ENCODE measurements at places on chromosomes 13 and 19.

DNA sequence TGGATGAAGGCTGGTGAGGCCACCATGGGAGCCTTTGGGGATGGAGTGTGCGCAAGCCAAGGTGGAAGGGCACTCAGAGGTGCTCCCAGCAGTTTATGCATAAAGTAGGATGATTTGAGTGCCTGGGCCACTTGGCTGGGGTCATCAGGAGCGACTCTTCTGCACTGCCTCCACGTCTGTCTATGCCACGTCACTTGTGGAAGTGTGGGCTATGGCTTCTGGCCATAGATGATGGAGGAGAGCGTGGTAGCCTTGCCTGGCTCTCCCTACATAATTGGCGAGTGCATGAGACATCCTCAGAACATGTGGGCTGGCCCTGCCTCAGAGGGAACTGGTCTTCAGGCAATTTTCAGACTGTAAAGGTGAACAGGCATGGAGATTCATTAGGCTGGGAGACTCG lies 182.9 kb downstream of the TEX29 start:
- no peak for DNase-seq

DNA sequence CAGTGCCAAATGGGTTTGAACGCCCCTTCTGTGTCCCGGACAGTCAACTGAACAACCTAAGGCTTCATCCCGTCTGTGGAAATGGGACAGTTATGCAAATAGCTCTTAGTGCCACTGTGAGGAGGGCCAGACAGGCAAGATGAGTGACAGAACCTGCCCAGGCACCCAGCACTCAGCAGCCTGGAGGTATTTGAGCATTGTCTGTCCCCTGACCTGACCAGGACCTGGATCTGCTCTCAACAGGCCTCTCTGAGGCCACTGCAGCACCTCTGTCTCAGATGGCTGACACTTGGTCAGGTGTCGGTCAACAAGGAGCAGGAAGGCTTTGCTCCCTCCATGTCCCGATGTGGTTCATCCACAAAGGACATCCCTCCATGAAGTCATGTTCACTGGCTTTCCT lies 67.9 kb downstream of the CCDC70 start:
- no peak for DNase-seq

- DNase-seq: peak; percentile 33
Observed at GRCh38 chr19:29259153-29259552, 46.2 kb upstream of the UQCRFS1 start.

GRCh38 chr13:63910511-63910910 lies 2494.9 kb upstream of the PCDH20 start:
- DNase-seq: peak; percentile 4

GRCh38 chr13:73090116-73090822 lies 31.5 kb downstream of the KLF5 start:
- DNase-seq: no peak

DNA sequence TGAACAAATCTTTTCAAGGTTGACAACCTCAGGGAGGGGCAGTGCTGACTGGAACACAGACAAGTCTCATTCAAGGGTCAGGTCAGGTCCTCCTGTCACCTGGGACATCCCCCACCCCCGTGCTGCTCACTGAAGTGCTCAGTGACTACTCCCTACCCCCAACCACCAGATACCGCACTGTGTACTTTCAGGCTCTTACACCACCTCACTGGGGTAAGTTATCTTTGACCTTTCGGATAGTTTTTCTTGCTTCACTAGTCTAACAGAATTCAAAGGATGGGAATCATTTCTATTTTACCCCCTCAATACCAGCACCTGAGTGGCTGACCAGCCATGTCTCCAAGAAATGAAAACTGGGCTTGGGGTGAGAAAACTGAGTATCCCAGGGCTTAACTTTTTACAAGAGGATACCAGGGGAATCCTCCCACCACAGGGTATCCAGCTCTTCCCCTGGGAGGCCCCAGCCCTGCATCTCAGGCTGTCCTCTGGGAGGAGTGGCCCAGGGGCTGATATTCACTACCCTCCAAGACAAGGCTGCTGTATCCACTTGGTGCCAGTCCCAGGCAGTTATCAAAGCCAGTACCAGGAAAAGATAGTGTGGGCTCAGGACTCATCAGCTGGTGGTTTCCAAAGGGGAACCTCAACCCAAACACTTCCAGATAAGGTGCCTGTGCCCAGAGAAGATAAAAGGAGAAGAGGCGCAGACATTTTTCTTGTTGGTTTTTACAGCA lies 2.1 kb downstream of the ZNF563 start:
- no peak for DNase-seq

GRCh38 chr19:2154587-2155075 lies 3.3 kb upstream of the AP3D1 start:
- peak; percentile 99 for DNase-seq

DNA sequence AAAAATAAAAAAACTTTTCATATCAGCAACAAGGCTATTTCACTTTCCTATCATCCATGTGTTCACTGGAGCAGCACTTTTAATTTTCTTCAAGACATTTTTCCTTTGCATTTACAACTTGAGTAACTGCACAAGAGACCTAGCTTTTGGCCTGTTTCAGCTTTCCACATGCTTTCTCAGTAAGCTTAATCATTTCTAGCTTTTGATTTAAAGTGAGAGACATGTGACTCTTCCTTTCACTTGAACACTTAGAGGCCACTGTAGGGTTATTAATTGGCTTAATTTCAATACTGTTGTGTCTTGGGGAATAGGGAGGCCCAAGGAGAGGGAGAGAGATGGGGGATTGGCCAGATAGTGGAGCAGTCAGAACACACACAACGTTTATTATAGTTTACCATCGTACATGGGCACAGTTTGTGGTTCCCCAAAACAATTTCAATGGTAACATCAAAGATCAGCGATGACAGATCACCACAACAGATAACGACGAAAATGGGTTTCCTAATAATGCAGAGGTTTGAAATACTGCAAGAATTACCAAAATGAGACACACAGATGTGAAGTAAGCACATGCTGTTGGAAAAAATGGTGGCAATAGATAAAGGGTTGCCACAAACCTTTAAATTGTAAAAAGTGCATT lies 117.6 kb downstream of the GGACT start:
- no peak for DNase-seq

DNA sequence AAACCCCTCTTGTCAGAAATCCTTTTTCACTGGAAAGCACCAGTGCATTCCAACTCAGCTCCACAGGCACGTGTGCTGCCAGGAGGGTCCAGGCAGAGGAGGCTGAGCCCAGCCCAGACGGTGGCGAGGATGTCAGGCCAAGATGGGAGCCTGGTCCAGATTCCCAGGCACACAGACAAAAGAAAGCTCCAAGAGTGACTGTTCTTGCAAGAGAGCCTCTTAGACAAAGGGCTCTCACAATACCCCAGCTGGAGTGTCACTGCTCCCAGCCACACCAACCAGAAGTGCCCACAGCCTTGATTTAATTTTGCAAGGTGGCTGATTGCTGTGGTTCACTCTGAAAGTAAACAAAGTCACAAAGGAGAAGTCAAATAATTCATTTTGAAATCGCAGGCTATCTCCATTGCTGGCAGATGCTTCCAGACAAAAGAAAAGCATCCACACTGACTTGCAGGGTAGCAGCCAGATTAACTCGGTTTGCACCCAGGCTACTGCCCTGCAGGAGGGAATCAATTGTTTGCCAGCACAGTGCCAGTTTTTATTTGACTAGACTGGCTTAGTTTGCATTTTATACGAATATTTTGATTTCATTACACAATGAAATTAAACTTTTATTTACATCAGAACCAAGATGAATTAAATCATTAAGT lies 95.1 kb downstream of the RAB20 start:
- DNase-seq: no peak

DNA sequence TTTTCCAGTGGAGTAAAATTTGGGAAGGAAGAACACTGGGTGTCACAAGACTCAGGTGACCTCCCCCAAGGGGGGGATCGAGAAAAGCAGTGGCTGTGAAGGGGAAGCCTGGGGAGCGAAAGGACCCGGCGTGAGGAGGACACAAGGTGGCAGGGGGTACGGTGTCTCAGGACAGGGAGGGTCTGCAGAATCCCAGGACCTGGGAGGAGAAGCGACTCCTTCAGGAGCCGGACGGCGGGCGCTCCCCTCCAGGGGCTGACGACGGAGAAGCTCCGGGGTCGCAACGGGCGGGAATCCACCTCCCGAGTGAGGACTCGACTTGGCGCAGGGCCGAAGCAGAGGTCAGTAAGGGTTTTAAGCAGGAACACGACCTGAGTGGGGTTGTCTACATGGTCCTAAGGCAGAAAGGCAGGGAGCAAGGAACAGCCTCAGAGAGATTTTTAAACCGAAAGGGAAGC lies 529 bp downstream of the ZNF836 start:
- no peak for DNase-seq

GRCh38 chr19:11931051-11931450 lies 6.1 kb downstream of the ZNF700 start:
- no peak for DNase-seq

GRCh38 chr13:106963151-106963550 lies 395.2 kb upstream of the ARGLU1 start:
- DNase-seq: no peak

GRCh38 chr19:50858886-50859285 lies 4.2 kb downstream of the KLK3 start:
- no peak for DNase-seq

GRCh38 chr19:55635334-55635717 lies 5.5 kb upstream of the ZNF580 start:
- DNase-seq: no peak

GRCh38 chr19:17888260-17888659 lies 16.5 kb downstream of the SLC5A5 start:
- no peak for DNase-seq

DNA sequence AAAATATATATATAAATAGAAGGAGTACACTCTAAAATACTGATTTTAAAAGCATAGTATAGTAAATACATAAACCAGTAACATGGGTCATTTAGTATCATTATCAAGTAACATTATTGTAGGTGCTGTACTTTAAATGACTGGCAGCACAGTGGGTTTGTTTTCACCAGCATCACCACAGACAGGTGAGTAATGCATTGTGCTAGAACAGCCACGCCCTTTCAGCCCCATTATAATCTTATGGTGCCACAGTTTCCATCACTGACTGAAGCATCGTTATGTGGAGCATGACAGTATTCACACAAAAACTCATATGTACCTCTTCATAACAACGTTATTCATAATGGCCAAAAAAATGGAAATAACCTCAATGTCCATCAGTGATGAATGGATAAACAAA lies 88.3 kb downstream of the DHRS12 start:
- DNase-seq: no peak

GRCh38 chr19:51386882-51387520 lies 773 bp downstream of the LIM2 start:
- no peak for DNase-seq

GRCh38 chr19:29622166-29623070 lies 16.3 kb downstream of the POP4 start:
- no peak for DNase-seq

- DNase-seq: no peak
Observed at GRCh38 chr13:59176775-59177174, 987.0 kb downstream of the DIAPH3 start.

DNA sequence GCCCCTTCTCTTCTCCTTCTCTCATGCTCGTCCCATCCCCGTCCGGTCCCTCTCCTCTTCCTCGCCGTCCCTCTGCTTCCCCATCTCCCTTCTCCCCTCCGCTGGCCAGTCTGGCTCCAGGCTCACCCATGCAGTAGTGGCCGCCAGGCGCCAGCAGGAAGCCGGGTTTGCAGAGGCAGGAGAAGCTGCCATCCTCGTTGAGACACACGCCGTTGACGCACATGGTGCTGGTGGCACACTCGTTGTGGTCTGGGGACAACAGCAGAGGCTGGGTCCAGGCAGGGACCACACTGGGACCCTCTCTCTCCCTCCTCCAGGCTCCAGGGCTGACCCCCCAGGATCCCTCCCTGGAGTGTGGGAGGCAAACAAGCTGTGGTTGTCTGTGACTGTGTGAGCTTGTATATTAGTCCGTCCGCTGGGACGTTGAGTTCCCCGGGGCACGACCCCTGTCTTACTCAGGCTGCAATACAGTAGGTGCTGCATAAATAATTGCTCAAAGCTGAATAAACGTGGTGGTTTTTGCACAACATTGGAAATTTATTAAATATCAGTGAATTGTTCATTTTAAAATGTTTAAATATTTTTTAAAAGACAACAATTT lies 16.4 kb downstream of the FBN3 start:
- DNase-seq: peak; percentile 39

- no peak for DNase-seq
Observed at GRCh38 chr13:66972659-66973058, 257.5 kb downstream of the PCDH9 start.

- peak; percentile 95 for DNase-seq
Observed at GRCh38 chr19:40420766-40421765, 4.7 kb downstream of the SERTAD1 start.

- no peak for DNase-seq
Observed at GRCh38 chr13:43339805-43340550, 316.6 kb downstream of the DNAJC15 start.

- DNase-seq: no peak
Observed at GRCh38 chr13:43285933-43286597, 262.7 kb downstream of the DNAJC15 start.

- no peak for DNase-seq
Observed at GRCh38 chr19:55777528-55777927, 8.6 kb downstream of the RFPL4AL1 start.

- DNase-seq: no peak
Observed at GRCh38 chr19:18119717-18120105, 22.1 kb downstream of the MAST3 start.

- DNase-seq: no peak
Observed at GRCh38 chr13:26424181-26424580, 133.3 kb upstream of the WASF3 start.

DNA sequence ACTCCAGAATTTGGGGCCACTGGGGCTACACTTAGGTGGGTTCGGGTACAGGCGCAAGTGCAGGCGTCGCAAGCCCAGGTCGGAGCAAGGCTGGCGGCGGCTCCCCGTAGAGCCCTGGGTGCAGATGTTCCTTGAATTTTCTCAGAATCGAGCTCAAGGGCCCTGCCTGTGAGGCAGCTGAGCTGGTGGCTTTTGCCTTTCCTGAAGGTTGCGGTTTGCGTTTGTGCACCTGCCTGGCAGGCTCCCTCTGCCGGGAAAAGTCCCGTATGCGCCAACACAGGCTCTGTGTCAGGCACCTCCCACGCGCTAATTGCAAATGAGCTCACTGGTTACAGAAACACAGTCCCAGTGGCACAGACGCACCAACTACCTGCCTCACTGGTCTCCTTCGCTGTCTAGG lies 5.9 kb downstream of the DOHH start:
- DNase-seq: no peak

- DNase-seq: no peak
Observed at GRCh38 chr19:7641290-7642276, 4.7 kb downstream of the STXBP2 start.

DNA sequence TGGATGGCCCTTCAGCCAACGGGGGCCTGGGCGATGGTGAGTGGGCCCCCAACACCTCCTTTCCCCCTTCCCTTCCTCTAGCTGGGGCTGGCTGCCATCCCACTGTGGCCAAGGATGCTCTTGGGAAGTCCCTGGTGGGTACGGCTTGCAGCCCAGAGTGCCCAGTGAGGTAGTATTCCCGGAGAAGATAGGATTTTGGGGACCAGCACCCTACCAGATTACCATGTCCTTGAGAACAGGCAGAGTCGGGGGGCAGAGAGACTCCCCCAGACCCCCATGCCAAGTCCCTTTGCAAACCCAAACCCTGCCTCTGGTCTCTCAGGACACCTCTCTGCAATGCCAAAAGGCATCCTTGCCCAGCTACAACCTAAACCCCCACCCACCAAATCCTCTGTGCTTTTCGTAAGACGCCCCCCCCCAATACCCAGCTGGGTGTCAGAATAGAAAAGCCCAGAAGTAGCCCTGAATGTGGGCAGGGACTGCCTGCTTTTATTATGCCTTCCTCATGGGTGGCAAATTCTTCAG lies 1.7 kb downstream of the HIF3A start:
- no peak for DNase-seq
